ENCODE measurements at places on chromosomes 5 and 9.
A peak's percentile ranks its signal among the peaks of the same experiment; 100 is the strongest.

DNA sequence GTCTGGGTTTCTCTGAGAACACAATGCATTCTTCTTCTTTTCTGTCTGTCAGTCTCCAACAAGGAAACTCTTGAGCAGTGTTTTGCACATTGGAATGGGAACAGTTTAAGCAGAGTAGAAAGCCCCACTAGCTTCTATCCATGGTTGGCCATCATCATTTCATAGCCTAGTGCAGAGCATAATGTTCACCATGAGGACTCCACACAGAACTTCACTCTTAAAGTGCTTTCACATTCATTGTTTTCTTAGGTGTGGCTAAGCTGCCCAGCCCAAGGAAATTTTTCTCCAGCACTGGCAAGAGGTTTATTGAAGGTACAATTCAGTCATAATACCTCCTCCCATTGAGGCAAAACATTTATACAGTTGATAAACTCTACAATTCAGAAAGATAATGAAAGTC, 503.0 kb upstream of the CD180 start:
- DNase-seq = no peak

- DNase-seq = no peak
Measured at GRCh38 chr9:76395381-76395780, 1.2 kb upstream of the RFK start.

- DNase-seq = no peak
Measured at GRCh38 chr9:114119242-114120191, 20.4 kb upstream of the KIF12 start.

DNA sequence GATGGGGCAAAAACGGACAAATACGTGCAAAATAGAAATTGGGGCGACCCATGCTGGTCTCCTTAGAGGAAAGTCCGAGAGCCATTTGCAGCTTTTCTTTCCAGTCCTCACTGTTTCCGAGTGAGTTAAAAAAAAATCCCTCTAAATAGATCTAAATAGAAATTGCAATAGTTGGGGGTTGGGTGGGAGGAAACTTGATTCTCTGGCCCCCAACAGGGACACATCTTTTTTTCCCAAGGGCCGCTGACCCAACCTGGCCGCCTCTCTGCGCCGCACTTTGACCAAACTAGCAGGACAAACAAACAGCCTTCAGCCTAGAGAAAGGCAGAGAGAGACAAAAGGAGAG, 2.8 kb upstream of the NKX2-5 start:
- no peak for DNase-seq

DNA sequence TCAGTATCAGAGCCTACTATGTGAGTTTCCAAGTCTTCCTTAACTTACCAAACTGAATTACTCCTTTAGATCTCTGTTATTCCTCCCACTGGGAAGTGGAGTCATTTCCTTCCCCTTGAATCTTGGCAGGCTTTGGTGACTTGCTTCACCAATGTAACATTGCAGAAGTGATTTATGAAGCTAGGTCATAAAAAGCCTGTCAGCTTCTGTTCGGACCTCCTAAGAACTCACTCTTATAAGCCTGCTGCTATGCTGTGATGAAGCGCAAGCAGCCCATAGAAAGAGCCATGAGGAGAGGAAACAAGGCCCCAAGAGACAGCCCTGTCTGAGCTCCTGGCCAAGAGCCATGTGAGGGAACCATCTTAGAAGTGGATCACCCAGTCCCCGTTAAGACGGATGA, 14.2 kb upstream of the FOXB2 start:
- DNase-seq = no peak

- DNase-seq = no peak
Measured at GRCh38 chr9:85024374-85024773, 354.8 kb downstream of the NTRK2 start.

DNA sequence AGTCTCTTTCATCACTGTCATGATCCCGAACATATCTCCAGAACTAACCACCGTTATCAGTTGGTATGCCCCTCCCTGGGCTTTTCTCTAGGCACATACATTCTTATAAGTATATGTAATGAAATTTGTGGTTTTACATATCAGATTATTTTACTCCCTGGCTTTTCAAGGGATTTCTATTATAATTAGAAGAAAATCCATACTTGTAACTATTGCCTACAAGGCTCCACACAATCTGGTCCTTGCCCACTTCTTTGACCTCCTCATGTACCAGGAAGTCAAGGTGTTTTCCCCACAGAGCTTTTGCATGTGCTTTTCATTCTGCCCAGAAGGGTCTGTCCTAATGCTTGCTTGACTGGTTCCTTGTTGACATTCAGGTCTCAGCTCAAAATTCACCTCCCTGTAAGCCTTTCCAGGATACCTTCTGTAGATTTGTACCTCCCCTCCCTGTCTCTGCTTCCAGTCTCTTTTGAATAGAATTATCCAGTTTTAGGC, 33.6 kb upstream of the HSD17B4 start:
- no peak for DNase-seq

- no peak for DNase-seq
Measured at GRCh38 chr9:76567086-76567485, 108.1 kb downstream of the GCNT1 start.

DNA sequence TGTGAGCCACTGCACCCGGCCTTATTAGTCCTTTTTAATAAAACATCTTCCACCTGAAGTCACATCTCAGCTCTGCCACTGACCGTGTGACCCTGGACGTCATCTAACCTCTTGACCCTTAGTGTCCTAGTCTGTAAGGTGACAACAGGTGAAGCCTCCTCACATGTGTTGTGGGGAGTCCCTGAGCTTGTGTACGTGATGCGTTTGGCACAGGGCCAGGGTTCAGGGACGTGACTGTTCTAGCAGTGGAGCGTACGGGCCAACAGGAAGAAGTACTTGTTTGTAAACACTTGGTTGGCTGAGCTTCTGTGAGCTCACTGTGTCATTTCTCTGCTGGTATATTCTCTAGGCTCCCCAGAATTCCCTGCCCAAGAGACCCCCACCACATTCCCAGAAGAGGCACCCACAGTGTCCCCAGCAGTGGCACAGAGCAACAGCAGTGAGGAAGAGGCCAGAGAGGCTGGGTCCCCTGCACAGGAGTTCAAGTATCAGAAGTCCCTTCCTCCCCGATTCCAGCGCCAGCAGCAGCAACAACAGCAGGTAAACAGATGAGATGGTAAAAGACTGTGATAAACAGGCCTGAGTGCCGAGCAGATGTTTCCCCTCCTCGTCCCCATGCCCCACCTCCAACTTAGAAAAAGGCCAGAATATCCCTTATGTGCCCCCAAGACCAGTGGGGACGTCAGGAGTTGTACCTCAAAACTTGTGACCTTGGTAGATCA, 35.3 kb upstream of the POMT1 start:
- no peak for DNase-seq

- DNase-seq = no peak
Measured at GRCh38 chr5:32264957-32265572, 47.7 kb downstream of the MTMR12 start.

DNA sequence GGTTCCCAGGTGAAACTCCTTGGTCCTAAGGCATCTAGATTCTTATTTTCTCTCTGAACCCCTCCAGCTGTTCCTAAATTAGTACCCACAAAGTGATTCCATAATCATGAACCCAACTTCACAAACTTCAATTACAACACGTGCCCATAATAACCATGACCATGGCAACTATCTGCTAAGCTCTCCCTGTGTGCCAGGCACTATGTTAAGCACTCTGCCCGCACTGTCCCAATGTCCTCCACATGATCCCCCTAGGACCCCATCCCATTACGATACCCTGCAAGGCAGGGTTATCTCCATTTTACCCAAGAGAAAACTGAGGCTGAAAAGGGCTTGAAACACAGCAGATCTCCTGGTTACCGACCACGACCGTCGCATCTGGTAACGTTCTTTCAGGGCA, 25.3 kb upstream of the ZNF622 start:
- DNase-seq = no peak

GRCh38 chr9:38235244-38235643, 157.3 kb upstream of the ALDH1B1 start:
- no peak for DNase-seq

GRCh38 chr5:172901012-172901780, 58.0 kb upstream of the RPL26L1 start:
- DNase-seq = no peak

DNA sequence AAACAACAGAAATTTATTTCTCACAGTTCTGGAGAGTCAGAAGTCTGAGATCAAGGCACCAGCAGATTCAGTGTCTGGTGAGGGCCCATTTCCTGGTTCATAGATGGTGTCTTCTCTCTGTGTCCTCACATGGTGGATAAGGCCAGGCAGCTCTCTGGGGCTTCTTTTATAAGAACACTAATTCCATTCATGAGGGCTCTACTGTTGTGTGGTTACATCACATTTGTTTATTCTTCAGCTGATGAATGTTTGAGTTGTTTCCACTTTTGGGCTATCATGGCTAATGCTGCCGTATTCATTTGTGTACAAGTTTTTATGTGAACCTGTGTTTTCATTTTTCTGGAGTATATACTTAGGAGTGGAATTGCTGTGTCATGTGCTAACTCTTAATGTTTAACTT, 35.2 kb downstream of the DDX4 start:
- DNase-seq = no peak

DNA sequence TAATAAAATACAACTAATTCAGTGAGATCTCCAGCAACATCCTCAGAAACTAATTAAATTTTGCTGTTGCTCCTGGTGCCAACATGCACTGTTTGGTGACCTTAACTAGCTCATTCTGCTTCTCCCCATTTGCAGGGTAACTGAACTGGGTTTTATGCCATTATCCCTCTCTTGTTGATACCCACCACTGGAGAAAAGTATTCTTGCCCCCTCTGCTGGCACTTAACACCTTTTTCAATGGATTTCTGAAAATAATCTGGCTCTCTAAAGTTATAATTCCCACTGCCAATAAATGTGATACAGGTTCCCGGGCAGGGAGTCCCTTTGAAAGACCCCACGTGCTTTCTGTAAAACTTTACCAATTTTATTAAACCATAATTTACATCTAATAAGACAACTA, 394.3 kb downstream of the OSTF1 start:
- DNase-seq = no peak

GRCh38 chr5:9852671-9853070, 222.5 kb upstream of the TAS2R1 start:
- DNase-seq = no peak

DNA sequence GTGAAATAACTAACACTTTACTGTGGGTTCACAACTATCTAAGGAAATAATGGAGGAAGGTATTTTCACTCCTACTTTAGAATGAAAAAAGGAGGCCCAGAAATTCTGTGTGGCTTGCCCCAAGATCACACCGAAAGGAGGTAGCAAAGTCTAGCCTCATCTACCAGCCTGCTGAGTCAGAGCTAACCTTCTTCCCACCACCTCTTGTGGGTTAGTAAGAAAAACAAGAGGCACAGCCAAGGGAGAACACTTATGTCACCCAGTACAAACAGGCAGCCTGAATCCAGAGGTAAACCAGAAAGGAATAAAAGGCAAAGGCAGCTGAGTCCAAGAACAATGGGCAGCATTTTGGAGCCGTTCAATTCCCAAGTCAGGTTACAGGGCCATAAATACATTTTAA, 91.9 kb upstream of the RASEF start:
- DNase-seq = no peak

- no peak for DNase-seq
Measured at GRCh38 chr5:66467564-66467963, 128.6 kb upstream of the MAST4 start.

GRCh38 chr5:138763037-138763778, 10.0 kb downstream of the CTNNA1 start:
- DNase-seq = no peak

DNA sequence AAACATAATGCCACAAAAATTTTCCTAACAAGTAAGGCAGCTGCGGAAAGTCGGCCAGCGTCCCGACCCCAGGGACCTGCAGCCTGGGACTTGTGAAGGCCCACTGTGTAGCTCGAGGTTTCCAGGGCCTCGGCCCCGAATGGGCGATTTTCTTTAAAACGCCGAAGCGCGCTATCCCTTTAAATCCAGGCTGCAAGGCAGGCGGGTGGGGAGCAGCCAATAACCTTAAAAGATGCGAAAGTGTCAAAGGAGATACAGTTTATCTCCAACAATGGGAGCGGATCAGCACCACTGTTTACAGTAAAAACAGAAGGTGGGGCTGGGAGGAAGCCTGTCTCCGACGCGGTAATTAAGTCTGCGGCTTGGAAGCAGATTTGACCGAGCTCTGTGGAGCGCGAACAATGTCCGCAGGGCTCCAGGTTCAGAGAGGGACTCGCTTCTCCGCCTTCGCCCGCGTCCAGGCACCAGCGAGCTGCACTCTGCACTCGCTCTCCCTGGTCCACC, 1.7 kb upstream of the ZSWIM6 start:
- DNase-seq = peak; percentile 15

- DNase-seq = no peak
Measured at GRCh38 chr5:174402222-174402812, 322.1 kb upstream of the MSX2 start.

DNA sequence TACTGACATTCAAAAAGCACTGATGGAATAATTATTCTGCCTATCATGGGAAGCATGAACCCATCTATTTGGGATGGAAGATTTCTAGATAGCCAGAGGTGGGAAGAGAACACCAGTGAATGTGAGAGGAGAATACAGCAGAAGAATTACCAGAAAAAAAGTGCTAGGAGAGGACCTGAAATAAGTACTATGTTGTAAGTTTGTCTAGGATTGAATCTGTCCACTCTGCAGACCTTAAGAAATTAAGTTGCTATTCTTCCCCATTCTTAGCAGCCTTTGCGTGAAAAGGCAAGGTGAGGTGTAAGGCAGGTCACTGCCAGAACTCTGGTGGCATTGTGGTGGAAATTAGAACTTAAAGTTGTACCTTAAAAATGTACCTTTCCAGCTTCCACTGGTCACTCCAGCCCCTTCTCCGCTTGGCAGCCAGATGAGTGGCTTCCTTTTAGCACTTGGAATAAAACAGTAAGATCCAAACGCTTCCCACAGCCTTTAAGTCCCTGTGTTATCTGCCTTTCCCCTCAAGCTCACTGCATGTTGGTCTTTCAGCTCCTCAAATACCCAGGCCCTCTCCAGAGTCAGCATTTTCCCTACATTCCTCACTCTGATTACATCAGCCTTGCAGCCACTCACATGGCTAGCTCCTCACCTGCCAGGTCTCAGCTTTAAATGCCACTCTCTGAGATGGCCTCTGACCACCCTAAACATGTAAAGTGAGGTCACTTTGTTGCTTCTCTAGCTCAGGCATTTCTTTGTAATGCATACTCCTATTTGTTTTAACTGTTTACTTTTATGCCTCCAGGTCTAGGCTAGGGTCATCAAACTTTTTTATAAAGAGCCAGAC, 253.0 kb downstream of the EPB41L4A start:
- DNase-seq = no peak

GRCh38 chr5:1895739-1896420, 13.2 kb upstream of the IRX4 start:
- no peak for DNase-seq

GRCh38 chr9:38108326-38108725, 39.3 kb upstream of the SHB start:
- DNase-seq = no peak

Data from activated CD8-positive, alpha-beta T cell treated with anti-CD3 and anti-CD28 coated beads for 36 hours (primary cell).